Activated CD4-positive, CD25-positive, alpha-beta regulatory T cell (primary cell): ENCODE measurements at places on chromosomes 7 and 10.

DNA sequence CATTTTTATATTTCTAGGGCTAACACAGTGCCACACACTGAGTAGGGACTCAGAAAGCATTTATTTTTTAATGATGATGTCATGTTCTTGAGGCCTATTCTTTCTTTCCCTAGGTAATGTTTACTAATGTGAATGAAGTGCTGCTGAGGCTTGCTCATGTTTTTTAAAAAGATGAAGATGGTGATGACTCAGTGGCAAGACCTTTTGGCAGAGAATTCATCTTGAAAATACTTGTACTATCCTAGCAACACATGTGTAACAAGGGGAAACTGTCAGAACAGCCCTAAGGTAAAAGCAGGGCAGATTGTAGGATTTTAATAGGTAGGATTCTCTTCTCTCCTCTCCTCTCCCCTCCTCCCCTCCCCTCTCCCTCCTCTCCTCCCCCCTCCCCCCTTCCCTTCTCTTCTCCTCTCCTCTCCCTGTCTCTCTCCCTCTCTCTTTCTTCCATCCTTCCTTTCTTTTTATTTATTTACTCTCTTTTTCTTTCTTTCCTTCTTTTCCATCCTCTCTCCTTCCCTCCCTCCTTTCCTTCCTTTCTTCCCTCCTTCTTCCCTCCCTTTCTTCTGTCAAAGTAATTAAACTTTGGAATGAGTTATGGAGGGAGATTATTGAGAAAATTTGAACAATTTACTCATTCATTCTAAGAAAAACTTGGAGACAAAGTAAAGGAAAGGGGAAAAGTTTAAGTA is 75.3 kb downstream of the ZNF92 start:
- no peak for DNase-seq

DNA sequence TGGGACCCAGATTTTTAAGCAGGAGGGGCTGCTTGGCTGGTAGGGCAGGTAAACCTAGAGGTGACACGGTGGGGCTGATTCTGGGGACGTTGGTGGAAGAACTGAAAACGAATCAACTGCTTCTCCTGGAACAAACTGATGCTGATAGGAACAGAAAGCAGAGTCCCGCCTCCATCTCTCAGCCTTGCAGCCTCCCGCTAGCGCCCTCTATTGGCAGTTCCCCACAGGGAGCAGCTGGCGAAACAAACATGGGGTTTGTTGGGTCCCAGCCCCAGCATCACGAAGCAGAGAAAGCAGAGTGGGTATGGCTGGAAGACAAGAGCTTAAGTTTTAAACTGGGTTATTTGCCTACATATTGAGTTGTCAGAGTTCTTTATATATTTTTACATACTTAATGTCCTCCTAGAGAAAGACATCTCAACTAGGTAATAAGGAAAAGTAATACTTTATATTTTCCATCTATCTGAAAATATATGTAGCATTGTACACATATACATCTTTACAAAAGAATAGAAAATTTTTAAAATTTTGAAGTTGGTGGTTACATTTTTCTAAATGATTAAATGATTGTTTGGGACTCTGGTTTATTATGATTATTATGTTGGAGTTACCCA is 42.3 kb upstream of the FOXI2 start:
- no peak for DNase-seq

- no peak for DNase-seq
Observed at GRCh38 chr10:101000915-101001658, 1.5 kb downstream of the LZTS2 start.

DNA sequence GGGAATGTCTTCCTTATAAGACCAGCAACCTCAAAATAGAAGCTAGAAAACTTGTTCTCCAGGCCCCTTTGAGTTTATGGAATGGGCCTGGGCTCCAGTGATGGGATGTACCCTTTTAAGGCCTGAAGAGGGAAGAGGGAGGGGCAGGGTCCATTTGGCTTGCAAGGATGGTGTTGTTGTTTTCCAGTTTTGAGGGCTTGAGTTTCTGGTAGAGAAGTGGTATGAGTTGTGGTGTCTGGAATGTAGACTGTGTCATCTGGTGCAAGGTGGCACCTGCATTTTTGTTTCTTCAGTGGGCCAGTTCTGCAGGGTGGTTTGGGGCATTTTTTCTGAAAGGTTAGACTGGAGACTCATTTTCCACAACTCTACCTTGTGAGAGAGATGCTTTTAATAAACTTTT is 90.1 kb downstream of the ZNF777 start:
- DNase-seq, result no peak

DNA sequence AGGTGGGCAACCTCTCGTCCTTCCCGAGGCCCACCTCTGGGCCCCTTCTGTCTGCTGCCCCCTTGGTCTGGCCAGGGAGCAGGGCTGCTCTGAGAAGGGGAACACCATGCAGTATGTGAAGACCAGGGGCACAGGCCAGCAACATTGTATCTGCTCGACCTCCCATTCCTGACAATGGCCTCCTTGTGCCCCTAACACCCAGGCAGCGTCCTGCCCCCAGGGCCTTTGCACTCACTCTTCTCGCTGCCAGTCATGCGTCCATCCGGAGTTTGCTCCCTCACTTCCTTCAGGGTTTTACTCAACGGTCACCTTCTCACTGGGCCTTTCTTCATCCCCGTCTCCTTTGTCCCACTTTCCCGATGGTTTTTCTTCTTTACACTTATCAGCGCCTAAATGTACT is 232.9 kb upstream of the GRB10 start:
- DNase-seq, result no peak

DNA sequence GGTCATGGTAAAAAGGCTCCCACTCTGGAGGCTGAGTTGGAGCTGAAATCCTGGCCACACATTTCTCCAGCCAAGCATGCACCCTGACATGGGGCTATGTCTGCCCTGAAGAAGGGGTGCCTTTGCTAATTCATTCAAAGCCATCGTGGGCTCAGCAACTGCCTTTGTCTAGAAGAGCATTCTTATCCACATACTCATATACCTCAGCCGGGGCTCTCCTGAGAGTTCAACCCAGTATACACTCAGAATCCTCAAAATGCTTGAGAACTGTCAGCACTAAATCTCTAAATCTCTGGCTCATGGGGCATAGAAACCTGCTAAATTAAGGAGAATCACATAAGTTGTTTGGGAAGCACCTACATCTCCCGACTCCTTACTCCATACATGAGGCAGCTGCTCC is 89.3 kb downstream of the MRPL32 start:
- no peak for DNase-seq

DNA sequence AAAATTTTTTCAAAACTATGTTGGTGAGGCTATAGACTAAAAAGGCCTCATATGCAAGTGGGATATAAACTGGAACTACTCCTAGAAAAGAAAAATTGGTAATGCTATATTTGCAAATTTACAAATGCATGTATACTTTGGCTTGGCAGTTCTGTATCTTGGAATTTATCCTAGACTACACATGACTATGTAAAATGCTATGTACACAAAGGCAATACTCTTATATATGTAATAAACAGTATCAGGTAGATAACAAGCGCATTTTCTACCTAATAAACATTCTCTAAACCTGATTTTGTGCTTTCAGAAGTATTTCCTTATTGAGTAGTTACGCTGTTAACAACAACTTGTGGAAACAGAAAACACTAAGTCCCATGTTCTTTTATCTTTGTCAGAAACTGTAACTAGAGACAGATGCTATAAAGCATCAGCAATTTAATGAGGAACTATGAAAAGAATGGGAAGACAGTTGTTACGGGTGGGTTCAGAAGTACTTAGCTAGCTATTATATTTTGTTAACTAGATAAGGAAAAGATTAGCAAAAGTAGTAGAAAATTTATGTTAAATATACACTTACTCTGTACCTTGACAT is 107.8 kb downstream of the ARHGAP12 start:
- DNase-seq, result no peak

- DNase-seq, result no peak
Observed at GRCh38 chr10:95312257-95312656, 21.5 kb upstream of the PDLIM1 start.

DNA sequence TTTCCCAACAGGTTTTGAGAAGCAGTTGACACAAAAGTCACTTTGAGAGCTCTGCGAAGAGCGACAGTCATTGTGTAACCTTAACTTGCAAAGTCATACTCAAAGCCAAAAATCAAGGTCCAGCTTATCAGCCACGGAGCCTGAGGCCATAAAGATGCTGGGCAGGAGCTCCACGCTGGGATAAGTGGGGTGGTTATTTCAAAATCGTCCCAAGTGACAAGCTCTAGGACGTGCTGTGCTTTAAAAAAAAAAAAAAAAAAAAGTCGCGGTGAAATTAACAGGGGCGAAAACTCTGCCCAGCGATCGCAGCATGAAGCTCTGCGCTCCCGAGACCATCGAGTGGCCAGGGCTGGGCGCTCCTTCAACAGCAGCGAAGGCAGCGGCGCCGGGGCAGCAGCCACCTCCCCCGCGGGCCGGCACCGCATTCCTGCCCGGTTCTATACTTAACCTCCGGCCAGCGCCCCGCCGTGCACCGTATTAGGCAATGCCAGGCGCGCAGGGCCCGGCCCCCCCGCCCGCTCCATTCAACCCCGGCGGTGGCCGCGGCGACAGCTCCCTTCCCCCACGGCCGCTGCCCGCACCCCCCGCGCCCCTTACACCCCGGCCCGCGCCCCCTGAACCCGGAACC is 657 bp downstream of the HACD1 start:
- DNase-seq, result peak; percentile 11

- DNase-seq, result peak; percentile 29
Observed at GRCh38 chr10:124917428-124918190, 24.3 kb upstream of the ZRANB1 start.

- DNase-seq, result no peak
Observed at GRCh38 chr7:49166441-49166840, 242.1 kb downstream of the CDC14C start.

- DNase-seq, result no peak
Observed at GRCh38 chr10:9294132-9294663, 1239.7 kb downstream of the GATA3 start.
